ENCODE measurements at places on chromosomes 1 and 21.

DNA sequence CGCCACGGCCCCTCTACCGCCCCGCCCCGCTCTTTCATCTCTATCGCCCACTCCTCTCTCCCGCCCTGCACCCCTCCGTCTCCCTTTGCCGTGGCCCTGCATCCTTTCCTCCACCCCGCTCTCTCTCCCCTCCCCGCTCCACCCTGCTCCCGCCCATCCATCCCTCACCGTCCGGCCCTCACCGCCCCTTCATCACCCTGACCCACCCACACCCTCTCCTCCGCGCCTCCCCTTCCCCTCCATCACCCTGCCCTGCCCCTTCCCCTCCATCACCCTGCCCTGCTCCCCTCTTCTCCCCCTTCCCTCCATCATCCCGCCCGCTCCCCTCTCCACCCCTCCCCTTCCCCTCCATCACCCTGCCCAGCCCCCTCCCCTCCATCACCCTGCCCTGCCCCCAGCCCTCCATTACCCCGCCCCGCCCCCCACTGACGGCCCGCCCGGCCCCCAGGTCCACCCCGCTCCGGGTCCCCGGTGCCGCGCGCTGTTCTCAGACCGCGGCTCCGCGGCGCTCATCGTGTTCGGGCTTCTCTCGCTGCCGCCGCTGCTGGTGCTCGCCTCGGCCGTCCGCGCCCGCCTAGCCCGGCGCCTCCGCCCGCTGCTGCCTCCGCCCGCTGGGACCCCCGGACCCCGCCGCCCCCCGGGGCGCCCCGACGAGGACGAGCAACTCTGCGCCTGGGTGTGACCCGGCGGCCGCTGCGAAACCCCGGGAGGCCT, 6.2 kb upstream of the ANKRD65 start:
- no peak for DNase-seq

GRCh38 chr21:45383111-45383614, 21.8 kb upstream of the COL18A1 start:
- DNase-seq: no peak

DNA sequence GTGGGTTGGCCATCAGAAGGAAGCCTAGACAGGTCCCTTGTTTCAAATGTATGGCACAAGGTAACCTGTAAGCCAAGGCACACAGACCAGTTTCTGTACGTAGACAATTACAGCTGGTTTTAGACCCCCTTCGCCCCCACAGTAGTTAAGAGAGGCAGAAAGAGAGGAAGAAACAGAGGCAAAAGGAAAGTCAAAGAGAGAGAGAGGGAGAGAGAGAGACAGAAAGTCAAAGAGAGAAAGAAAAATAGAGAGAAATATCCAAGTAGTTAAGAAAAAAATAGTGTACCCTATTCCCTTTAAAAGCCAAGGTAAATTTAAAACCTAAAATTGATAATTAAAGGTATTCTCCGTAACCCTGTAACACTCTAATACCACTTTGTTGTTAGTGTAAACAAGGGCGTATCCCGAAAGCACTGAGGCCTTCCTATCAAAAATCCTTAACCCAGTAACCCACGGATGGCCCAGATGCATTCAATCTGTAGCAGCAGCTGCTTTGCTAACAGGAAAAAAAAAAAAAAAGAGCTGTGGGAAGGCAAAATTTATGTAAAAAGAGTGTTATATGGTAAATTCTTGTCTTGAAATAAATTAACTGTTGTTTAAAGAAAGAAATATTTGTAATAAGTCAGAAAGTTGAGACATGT, 49.4 kb downstream of the ADCY10 start:
- DNase-seq: no peak

GRCh38 chr1:33641104-33641830, 168.8 kb downstream of the ZSCAN20 start:
- no peak for DNase-seq

GRCh38 chr1:62508187-62508758, 71.4 kb downstream of the USP1 start:
- DNase-seq: no peak

GRCh38 chr1:171217658-171218443, 30.4 kb upstream of the FMO1 start:
- DNase-seq: no peak

- no peak for DNase-seq
These were observed 74.3 kb downstream of the LAMC1 start for GRCh38 chr1:183097438-183098051.

All from stimulated activated naive CD4-positive, alpha-beta T cell treated with Interleukin-2 at 50 U/mL for 16 hours (primary cell).